Stimulated activated CD8-positive, alpha-beta memory T cell treated with anti-CD3 and anti-CD28 coated beads, Interleukin-7, amount 100 ng/mL, for 1 hour (primary cell): ENCODE measurements at places on chromosomes 5 and 9.

DNA sequence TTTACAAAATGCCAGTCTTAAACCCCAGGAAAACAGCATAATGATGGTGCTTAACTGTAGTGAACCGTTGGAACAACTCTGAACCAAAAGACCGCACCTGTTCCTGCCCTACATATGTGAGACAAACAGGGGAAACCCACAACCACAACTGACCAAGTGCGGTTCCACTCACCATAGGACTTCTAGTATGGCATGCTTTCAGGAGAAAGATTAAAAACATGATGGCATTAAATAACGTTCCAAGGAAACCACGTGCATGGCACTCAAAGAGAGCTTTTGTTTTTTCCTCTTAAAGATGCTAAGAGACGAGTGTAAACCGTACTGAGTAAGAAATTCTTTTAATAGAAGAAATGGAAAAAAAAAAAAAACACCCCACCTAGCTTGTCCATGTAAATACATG lies 119.8 kb downstream of the SSBP2 start:
- no peak for DNase-seq

DNA sequence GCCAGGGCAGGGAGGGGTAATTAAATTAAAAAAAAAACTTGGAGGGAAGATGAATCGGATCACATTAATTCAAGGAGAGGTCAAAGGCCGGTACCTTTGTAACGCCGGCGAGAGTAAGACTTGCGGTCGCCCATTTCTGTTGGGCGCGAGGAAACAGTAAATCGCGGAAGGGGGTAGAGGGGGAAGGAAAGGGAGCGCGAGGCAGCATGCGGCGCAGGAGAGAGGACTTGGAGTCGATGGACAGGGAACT lies 324 bp upstream of the RGMB start:
- DNase-seq: no peak

DNA sequence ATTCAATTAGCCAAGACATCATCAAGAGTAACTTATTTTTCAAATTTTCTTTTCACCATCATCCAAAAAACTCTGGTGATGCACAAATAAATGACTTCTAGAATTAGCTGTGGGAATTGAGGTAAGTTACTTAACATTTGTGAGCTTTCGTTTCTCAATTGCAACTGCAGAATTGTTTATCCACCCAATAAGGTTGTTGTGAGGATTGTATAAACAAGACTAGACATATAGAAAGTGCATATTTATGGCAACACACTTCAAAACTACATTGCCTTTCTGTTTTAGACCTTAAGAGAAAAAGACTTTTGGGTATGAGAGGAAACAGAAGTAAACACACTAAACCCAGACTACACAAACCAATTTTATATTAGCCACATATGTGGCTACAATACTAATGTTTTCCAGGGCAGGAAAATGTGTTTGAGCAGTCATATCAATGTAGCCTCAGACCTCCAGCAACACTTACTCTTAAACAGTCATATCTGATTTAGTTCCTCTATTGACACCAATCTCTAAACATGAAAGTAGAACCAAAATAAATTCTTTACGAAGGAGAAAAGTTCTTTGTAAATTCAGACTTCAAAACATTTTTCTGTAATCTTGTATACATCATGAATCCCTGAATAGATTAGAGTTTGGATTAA lies 488.0 kb upstream of the CYLC2 start:
- no peak for DNase-seq

DNA sequence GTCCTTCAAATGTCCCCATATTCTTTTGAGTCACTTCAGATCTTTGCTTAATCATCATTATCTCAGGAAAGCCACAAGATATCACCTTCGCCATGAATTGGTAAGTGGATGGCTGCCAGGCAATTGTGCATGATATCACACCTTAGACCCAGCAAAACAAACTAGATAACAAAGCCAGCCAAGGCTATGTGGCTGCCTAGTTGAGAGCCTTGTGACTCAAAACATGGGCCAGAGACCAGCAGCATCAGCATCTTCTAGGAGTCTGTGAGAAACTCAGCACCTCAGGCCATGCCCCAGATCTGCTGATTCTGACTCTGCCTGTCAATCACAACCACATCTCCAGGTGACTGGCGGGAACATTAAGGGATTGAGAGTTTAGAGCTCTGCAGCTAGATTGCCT lies 82.8 kb downstream of the SLIT3 start:
- DNase-seq: no peak

GRCh38 chr5:135012951-135013391 lies 21.1 kb downstream of the PITX1 start:
- DNase-seq: no peak

GRCh38 chr9:135907006-135907430 lies 328 bp downstream of the CAMSAP1 start:
- no peak for DNase-seq
